Type B pancreatic cell (in vitro differentiated cells): ENCODE measurements at places on chromosomes 3 and 15. TPM values are rescaled to one million over a fixed set of nuclear protein-coding genes. Genes with fewer than 3 reads are reported as not detected.

GRCh38 chr3:188446766-188447165, 292.8 kb downstream of the LPP start:
- no peak for DNase-seq

Gene REC114
- not detected in 2 replicates for total RNA-seq

GRCh38 chr3:153242896-153243295, 80.9 kb downstream of the RAP2B start:
- DNase-seq = no peak

DNA sequence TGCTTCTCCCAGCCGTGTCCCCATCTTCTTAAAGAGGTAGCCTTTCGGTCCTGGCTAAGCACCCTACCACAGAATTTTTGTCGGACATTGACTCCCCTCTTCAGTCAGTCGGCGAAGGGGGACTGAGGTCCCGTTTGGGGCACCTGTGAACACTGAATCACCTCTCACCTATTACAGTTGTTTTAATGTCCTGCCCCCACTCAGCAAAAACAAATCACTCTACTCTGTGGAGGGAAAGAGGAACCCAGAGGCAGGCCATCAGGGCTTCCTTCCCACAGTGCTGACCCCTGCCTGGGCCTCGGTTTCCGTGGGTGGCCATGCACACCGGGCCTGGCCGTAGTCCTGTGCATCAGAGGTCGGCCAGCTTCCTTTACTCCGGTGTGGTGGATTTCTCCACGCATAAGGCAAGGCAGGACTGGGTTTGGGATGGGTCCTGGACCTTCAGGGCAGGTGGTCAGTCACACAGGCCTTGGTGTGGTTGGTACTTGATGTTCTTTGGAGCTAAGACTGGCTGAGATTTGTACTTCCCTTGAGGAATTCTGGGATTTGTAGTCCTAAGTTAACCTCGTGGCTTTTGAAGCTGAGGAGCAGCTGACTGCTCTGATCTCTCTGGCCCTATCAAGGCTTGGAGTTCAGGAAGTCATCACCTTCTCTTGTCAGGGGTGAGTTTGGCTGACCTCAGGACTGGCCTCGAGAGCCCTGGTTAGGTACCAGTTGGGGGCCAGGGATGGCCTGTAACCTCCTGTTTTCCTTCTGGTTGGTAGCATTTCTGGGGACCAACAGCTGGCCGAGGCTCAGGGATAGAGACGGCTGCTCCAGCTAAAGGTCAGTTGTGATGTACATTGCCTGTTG, 627 bp upstream of the FAM131A start:
- DNase-seq = no peak

Gene C3orf85
- 2.3 and 6.8 TPM in 2 replicates for total RNA-seq

Gene IFT57
- total RNA-seq = 77.0 and 95.7 TPM in 2 replicates

Gene RHOV
- total RNA-seq = 19.3 and 43.3 TPM in 2 replicates

GRCh38 chr3:57743496-57743895, 12.6 kb upstream of the SLMAP start:
- DNase-seq = no peak

DNA sequence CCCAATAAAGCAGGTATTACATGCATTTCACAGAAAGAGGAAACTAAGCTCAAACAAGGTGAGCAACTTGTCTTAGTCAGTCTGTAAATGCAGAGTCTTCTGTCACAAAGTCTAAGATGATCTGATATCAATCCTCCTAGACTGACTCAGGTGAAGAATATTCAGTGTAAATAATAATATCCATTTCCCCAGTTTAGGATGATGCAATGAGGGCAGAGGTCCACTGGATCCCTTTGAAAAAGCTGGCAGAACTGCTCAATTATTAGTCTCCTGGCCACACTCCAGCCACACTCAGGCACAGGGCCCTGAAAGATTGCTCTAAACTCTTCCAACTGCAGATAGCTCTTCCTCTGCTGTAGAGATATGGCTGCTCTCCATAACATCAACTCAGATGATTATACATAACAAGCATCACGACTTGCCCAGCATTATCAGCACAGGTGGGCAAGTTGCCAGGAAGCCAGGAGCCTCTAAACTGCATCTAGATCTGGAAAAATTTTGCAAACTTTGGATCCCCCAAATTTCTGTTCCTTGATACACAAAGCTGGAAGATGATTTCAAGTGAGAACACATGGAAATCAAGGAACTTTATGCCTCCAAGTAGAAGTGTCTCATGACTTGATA, 129.8 kb upstream of the CPNE4 start:
- DNase-seq = no peak

DNA sequence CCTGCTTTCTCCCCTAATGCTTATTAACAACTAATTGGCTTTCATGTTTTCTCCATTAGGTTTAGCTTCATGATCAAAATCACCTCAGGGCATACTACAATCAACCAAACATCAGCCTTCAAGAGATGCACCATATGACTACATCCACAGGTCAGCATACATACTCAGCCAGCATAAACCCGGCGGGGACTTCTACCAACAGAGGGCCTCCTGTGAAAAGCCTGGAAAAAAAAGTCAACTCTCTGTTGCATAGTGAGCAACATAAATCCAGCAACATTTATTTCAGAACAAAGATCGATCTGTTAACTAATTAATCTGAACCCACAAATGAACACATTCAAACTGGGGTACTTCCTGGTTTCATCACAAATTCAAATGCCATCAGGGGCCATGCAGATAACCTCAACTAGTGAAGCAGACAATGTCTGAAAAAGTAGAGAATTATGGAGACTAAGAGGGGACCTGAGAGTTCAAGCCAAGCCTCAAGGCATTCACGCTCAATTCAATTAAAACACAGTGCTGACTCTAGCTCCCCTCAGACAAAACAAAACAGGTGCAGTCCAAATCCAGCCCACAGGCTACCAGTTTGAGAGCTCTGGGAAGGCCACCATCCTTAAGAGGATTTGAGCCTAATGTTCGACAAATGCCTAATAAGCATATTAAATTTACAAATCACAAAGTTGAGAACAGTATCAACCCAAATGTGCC, 124.5 kb downstream of the MAGI1 start:
- no peak for DNase-seq

DNA sequence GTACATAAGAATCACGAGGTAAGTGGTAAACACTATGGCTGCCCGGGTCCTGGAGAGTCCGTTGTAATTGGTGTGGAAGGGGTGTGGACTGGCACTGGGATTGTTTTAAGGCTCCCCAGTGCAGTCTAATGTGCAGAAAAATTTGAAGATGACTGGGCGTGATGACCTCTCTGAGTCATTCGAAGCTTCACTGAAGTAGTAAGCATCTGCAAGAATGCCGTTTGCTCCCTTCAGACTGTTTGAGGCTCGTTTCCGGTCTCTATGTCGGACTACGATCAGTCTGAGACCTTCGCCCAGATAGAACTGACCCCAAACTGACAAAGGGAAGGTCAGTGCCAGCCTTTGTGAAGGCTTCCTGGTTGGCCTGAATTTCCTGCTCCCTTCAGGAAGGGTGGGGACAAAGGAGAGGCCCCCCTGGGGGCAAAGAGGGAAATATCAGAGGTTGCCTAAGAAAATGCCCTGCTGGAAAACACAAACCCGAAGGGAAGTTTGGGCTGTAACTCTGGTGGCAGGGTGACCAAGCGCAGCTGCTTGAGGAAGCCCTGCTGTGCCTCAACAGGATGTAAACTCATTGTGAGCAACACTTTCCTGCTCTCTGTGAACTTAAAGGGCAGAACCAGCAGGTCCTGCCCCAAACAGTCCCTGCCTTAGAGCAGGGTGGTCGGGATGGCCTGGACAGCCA, 34.6 kb downstream of the BTD start:
- no peak for DNase-seq

Gene DNAH12
- 0.29 and 0.87 TPM in 2 replicates for total RNA-seq

GRCh38 chr3:61181874-61182273, 69.4 kb downstream of the FHIT start:
- DNase-seq = no peak

- no peak for DNase-seq
These were observed 819 bp downstream of the KLHL40 start for GRCh38 chr3:42685891-42686820.

Gene CHST2
- 1.8 and 17.5 TPM in 2 replicates for total RNA-seq

Gene SLC24A5
- total RNA-seq = 1.3 TPM in 1 of 2 replicates, not detected in the other

Gene HIGD2B
- not detected in 2 replicates for total RNA-seq

DNA sequence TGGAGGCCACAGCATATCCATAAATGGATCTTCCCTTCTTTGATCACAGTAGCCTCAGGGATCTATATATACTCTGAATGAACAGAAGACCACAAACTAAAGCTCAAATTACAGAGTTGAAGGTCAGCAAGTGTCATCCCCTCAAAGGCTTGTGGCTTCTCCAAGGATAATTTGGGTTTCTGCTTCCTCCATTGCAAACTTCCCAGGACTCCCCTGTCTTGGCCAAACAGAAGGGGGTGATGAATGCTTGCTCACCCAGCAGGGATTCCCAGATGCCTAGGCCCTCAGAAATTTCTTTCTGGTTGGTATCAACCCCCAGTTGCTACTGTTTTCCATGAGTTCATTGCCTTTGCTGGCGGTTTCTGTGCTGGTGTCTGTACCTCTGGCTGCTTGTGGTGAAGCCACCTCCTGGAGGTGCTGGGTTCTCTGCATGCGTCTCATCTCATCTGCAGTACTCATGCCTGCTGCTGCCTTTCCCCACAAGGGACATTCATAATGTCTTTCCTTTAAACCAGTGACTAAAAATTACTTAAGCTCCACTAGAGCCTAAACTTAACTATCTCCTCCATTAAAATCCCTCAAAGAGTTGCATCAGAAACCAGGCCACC, 17.7 kb downstream of the ENTPD3 start:
- DNase-seq = no peak

DNA sequence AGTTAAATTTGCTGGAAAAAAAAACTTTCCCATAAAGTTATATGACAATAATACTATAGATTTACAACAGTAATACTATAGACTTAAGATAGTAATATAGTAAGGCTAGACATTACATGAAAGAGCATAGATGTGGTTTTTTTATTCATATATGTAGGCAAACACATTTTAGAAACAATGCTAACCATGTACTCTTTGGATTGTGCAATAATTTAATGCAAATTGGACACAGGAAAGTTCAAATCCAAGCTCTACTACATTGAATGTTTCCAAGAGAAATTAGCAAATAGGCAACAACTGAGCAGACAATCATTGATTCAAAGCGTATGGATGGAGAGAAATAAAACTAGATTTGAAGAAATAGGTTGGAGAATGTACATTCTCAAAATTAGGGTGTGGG, 469.2 kb downstream of the CNTN3 start:
- DNase-seq = no peak

DNA sequence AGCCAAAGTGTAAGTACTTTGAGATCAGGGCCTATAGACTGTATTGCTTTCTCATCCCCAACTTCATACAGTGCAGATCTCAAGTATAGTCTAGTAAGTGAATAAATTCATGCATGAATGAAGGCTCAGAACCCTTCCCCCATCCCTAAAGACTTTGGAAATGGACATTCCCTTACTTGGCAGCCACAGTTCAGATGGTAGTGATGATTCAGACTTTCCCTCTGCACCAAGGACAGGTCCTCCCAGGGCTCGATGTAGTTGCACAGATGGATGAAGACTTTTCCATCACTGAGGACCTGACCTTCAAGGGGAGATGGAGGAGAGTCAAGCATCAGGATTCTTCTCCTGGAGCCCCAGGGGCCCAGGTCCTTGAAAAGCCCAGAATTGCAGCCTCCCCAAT, 4.6 kb downstream of the TIMP4 start:
- DNase-seq = no peak

Gene IQGAP1
- total RNA-seq = 80.4 and 131 TPM in 2 replicates

Gene HRG
- total RNA-seq = not detected in 2 replicates

DNA sequence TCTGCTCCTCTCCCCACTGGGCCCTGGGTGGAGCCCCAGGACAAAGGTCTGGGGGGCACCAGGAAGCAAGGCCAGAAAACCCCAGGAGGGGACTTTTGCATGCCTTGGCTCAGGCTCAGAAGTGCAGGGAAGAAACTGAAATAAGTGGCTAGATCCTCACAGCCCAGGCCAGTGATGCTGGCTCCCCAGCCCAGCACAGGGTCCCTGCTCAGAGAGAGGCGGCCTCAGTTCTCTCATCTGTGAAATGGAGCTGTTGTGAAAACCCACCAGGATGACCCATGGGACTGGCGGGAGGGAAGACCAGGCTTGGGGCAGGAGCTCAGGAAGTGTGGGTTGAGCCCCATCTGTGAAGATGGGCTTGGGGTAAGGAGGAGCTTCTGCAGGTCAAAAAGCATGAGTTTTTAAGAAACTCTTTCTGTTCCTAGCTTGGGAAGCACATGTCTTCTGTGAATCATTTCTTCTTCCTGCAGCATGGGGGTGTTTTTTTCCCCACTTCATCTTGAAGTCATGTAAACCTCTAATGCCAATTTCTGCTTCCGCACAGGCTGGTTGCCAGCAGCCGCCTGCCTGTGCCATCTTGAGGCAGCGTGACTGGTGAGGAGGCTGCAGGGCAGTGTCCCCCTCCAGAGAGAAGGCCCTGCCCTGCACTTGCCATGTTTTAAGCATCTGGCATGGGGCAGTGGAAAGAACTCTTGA, 118.6 kb downstream of the SMAD6 start:
- DNase-seq = no peak

GRCh38 chr3:188646592-188646991, 492.6 kb downstream of the LPP start:
- no peak for DNase-seq

GRCh38 chr3:34237946-34238345, 439.5 kb downstream of the PDCD6IP start:
- no peak for DNase-seq

Gene PLOD2
- total RNA-seq = 24.7 and 35.0 TPM in 2 replicates

Gene UROC1
- not detected in 2 replicates for total RNA-seq

Gene ECE2
- total RNA-seq = not detected in 2 replicates
